Activated CD8-positive, alpha-beta memory T cell treated with anti-CD3 and anti-CD28 coated beads, Interleukin-2, amount 50 U/mL, for 4 hours (primary cell): ENCODE measurements at places on chromosomes 16 and 17.

DNA sequence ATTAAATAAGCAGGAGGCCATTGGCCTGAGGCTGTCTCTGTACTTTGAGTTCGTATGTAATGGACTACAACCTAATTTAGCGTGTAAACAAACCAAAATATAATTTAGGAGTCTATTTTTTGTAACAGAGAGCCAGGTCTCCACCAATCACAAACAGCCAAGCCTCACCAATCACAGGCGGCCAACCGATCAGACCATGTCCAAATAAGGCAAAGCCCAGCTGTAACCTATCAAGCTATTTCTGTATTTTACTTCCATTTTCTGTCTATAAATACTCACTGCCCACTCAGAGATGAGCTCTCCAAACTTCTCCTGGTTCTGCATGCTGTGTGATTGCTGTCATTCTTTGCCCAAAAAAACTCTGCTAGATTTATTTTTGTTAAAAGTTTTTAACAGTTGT lies 322.7 kb downstream of the NPIPA8 start:
- no peak for DNase-seq

DNA sequence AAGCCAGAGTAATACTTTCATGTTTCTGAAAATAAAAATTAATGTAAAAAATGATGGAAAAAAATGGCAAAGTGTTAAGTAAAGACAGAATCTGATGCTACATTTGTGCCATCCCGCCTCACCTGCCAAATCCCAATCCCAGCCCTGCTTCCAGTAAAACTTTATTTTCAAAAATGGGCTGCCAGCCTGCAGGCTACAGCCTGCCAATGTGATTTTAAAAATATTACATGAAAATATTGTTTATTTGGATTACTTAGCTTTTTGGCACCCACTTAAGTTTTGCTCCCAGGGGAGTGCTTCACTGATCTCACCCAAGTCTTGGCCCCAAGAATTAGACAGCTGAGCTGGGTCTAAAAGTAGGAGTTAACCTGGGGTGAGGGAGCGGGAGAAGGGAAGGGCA lies 112.8 kb downstream of the C16orf78 start:
- DNase-seq = no peak

DNA sequence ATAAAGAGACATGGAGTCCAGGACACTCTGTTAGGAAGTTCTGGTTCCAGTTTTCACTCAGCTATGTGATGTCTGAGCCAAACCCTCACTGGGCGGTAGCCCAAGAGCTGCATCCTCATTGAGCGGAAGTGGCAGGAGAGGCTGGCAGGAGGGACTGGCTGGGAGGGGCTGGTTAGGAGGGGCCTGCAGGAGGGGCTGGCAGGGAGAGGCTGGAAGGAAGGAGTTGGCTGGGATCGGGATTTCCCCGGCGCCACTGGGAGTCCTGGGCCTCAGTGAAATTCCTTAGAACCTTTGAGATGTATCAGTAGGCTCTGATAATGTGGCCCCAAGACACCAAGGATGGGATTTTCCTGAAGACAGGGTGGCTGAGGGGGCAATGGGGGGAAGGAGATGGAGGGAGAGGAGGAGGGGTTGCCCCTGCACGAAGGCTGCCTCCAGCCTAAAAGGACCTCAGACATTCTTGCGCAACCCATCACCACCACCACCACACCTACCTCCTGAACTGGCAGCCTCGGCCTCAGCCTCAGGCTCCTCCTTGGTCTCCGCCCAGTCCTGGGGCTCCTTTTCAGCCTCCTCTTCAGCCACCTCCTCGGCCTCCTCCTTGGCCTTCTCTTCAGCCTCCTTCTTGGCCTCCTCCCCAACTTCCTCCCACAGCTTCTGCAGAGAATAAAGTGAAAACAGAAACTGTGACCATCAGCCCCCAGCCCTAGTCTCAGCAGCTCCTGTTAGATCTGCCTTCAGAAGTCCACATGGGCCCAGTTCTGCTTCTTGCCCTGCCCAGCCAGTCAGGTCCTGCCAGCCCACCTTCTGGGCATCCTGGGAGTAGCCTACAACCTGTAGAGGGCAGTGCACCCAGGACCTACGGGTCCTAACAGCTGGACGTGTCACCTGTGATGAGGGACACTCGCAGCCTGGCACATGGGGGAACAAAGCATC lies 31.7 kb downstream of the CNGB1 start:
- no peak for DNase-seq

DNA sequence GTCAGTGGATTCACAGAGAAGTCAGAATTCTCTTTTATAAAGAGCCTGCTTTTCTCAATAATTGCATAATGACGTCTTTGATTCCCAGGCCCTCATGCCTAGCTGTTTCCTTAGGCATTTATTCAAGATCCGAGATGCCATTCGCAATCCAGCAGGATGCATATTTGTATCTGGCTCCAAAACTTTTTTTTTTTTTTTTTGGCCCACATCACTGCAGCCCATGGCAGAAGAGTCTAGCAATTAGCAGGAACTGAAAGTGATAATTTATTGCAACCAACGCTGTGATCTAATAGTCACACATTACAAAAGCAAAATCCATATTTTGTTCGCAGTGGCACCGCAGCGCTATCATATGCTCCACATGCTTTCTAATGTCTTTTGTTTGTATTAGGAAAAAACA lies 503.4 kb downstream of the MAF start:
- no peak for DNase-seq

DNA sequence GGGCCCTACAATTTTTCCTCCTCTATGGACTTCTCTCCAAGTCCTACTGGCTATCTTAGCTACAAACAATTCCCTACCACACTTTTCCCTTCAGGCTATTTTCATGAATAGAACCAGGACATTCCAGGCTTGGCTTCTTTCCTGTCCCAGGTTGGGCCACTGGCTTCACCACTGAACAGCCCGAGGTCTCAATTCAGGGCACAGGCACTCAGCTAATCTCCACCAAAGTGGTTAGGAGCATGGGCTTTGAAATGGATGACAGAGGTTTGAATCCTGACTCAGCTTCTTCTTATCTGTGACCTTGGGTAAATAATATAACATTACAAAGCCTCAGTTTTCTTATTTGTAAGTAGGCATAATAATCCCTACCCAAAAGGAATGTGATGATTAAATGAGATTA lies 50.9 kb upstream of the ZNF629 start:
- no peak for DNase-seq

GRCh38 chr16:1575578-1575977 lies 36.3 kb downstream of the IFT140 start:
- DNase-seq = no peak

GRCh38 chr16:10652730-10653590 lies 41.8 kb downstream of the TEKT5 start:
- no peak for DNase-seq

GRCh38 chr16:74226338-74226954 lies 70.2 kb upstream of the PSMD7 start:
- no peak for DNase-seq

- DNase-seq = no peak
Observed at GRCh38 chr17:45768000-45768399, 16.1 kb upstream of the CRHR1 start.

GRCh38 chr17:16488186-16488967 lies 3.6 kb downstream of the LRRC75A start:
- DNase-seq = no peak

DNA sequence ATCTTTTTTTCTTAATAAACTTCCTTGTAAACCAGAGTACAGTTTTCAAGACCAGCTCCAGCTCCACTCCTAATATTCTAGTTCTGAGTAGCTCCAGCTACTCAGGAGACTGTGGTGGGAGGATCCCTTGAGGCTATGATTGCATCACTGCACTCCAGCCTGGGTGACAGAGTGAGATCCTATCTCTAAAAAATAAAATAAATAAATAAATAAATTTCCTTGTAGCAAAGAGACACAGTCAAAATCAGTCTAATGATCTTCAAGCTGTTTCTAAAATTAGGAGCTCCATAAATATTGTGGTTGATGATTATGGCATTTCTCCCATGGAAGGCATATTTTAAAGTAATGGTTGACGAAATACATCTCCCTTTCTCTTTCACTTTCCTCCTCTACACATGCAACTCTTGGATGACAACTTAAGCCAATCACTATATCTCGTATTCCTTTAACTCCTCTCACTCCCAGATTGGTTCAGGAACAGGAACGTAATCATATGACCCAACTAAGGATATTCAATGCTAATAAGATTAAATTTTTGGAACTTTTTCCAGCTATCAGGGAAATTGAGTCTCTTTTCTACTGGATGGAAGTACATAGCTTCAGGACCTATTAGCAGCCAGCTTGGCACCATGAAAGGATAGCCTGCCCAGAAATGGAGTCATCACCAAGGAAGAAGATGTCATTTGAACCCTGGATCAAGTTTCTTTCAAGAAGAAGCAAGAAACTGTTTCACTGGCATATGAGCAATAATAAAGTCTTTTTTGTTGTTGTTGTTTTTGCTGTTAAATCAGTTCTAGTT lies 42.1 kb upstream of the TAOK1 start:
- DNase-seq = no peak

DNA sequence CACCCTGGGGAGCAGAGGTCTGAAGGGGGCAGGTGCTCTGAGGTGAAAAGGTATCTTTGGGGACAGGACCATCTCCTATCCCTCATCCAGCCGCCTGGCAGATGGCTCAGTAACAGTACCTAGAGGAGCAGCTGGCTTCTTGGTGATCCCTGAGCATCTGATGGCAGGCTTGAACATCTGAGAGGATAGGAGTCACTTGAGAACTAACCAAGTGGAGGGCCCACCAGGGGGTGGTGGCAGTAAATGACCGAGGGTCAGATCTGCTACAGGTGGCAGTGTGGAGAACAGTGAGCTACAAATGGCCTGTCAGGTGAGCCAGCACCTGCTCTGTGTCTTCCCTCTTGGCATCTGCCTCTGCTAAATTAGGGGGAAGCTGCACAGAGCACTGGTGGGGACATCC lies 13.8 kb downstream of the HROB start:
- no peak for DNase-seq

DNA sequence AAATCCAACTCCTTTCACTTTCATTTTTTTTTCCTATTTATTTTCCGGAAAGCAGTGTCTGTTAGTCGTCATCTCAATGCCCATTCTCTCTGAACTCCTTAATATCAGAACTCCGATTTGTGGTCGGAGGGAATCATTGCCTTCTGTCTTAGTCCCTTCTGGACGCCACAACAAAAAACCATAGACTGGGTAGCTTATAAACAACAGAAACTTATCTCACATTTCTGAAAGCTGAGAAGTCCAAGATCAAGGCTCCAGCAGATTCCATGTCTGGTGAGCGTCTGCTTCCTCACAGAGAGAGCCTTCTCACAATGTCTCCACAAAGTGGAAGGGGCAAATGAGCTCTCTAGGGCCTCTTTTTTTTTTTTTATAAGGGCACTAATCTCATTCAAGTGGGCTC lies 296.6 kb upstream of the CDH11 start:
- DNase-seq = no peak

- DNase-seq = no peak
Observed at GRCh38 chr16:80591071-80591915, 50.5 kb downstream of the DYNLRB2 start.

DNA sequence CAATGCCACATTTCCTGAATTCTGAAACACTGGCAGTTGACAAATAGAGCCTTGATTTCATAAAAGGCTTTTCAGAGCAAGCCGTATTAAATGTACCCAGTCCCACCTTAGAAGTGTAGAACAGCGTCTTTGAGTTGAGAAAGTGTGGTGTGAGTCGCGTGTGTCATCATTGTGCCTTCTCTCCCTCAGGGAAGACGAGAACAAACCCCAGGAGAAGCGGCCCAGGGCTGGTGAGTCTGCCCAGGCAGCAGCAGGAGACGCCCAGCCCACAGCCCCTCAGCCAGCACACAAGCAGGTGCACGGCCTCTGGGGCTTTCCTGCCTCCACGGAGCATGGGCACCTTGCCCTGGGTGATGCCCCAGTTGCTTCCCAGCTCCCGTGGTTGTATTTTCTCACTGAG lies 34.0 kb downstream of the CIBAR2 start:
- no peak for DNase-seq

- no peak for DNase-seq
Observed at GRCh38 chr16:85452364-85453193, 160.5 kb upstream of the GSE1 start.

- no peak for DNase-seq
Observed at GRCh38 chr17:28335959-28336871, 654 bp downstream of the TNFAIP1 start.
